ENCODE measurements at places on chromosomes 4 and X.

- no peak for DNase-seq
Observed at GRCh38 chrX:135581496-135581895, 61.0 kb downstream of the INTS6L start.

GRCh38 chrX:65688403-65688871 lies 21.0 kb downstream of the MSN start:
- no peak for DNase-seq

- no peak for DNase-seq
Observed at GRCh38 chr4:100872811-100873210, 355.0 kb upstream of the EMCN start.

DNA sequence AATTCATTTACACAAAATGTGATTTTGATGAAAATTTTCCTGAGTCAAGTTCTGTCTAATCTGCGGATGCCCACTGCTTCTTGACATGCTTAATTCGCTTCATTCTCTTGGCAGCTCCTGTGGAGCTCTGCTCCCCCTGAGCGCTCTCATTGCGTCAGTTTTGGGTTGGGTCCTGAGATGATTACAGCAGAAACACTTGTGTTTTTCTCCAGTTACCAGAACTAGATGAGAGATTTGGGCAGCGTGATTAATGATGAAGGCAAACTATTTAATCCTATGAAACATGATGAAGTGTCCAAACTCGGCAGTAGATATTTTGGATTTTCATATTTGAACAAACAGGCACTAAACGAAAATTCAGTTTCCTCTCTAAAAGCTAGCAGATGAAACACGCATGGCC lies 4.2 kb upstream of the CXCL1 start:
- no peak for DNase-seq

GRCh38 chrX:2188840-2189239 lies 311.9 kb downstream of the DHRSX start:
- no peak for DNase-seq

GRCh38 chr4:77745792-77746191 lies 73.4 kb downstream of the CNOT6L start:
- no peak for DNase-seq

DNA sequence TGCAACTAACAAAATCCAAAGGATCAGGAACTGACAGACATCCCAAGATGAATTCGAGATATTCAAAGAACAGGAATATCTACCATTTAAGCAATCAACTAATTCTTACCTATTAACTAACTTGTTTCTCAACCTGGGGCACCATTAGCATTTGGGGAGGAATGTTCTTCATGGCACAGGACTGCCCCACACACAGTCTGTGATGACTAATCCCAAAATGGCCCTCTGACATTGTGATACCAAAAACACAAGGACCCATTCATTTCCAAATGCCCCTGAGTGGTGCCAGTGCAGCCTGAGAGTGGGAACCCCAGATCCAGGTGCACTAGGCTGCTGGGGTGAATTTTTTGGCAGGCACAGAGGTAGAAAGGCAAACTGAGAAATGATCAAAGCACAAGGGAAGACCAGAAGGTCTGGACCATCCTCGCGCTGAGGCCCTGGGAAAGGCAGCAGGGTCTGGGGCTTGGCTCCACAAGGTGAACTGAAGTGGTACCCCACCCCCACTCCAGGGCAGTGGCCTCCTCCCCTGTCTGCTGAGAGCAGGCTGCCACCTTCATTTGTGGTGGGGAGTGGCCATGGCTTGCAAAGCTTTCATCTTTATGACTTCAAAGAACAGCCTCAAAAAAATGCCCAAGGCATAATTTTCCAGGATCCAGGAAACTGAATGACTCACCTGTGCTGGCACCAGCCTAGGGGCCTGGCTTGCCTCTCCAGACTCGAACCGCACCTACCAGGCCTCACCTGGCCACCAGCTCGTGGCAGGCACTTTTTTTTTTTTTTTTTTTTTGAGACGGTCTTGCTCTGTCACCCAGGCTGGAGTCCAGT lies 122.4 kb downstream of the BCOR start:
- no peak for DNase-seq

DNA sequence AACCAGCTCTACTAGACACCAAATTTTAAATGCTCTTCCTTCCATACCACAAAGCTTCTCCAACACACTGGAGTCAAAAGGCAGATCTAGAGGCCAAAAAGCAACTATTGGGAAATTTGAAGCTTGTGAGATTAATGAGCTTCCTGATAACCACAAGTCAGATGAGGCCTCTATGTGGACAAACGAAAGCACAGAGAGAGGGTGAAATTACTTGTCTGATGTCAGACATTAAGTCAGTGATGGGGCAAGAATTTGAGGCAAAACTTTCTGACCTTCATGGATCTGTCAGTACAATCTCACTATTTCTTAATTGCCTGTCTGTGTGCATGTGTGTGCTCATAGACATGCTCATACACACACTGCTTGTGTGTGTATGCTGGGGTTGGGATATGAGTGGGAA lies 103.6 kb downstream of the GUCY2F start:
- DNase-seq = no peak

GRCh38 chrX:44428989-44429627 lies 85.6 kb upstream of the EFHC2 start:
- DNase-seq = no peak

GRCh38 chr4:56908206-56909085 lies 746 bp downstream of the REST start:
- DNase-seq = peak; percentile 44

GRCh38 chrX:16479206-16479869 lies 170.6 kb upstream of the S100G start:
- DNase-seq = no peak

Data from stimulated activated CD8-positive, alpha-beta memory T cell treated with anti-CD3 and anti-CD28 coated beads, Interleukin-4, amount 100 ng/mL, for 4 hours (primary cell).